ENCODE measurements at places on chromosomes 11 and 22.

DNA sequence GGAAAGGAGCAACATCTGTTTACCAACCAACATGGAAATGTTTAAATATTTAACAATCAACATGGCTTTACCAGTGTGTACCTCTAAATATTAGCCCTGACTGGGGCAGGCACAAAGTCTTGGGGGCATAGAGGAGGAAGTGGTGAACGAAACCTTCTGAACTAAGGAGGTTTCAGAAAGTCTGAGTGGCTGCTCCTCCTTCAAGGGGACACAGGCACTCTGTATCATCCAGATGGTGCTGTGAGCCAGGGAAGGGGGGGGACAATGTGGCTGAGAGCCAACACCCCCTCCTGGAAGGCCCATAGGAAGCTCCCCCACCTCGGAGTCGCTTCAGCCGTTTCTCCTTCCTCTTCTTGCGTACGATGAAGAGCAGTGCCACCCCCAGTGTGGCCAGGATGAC, 107.7 kb downstream of the CEP164 start:
- no peak for DNase-seq

DNA sequence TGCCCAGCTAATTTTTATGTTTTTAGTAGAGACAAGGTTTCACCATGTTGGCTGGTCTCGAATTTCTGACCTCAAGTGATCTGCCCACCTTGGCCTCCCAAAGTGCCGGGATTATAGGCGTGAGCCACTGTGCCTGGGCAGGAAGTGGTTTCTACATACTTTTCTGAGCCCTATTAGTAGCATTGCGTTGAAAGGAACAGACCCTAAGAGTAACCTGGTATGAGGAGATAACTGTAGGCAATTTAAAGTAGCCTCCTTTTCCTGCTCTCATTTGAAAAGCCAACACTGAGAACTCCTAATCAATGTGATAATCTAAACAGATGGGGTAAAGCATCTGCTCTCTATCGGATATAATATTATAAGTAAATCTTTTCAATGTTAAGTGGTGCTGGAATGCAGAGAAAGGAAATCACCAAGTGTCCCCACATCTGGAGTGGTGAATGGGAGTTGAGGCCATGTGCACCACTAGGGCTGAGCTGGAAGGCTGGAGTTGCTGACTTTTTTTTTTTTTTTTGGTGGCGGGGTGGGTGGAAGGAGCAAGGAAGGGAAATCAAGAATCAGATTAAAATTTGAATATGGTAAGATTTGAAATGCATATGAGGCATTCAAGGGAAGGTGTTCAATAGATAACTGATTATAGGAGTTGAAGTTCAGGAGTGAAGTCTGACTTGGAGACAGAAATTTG, 20.7 kb downstream of the PDHX start:
- no peak for DNase-seq

- DNase-seq: no peak
These were observed 4.9 kb downstream of the CLDN5 start for GRCh38 chr22:19519041-19519926.

DNA sequence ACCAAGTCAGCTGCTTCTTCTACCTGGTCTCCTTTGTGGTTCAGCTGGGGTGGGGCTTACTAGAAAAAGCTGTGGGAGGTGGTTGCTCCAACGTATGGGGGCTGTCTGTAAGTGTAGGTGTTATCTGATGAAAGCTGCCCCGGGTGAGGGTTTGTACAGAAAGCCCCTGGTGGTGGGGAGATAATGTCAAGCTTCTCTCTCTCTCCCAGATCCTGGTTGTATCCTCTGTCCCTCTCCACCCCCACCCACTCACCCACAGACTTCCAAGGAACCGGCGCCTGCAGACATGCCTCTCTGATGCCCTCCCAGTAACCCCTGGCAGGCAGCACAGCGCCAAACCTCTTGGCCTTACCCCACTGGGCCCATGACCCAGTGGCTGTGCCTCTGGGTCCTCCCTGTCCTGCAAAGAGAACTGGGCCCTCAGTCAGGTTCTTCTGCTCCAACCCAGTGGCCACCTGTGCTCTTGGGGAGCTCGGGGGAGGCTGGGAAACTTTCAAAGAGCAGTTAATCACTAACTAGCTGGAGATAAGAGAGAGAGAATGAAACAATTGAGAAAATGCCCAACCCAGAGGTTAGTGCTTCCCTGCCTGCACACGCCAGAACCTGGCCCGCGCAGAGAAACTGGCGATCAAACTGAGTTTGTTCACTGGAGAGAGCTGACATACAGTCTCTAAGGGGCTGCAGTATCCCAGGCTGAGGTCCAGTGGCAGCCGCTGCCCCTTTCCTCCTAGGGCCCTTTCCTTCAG, 20.4 kb upstream of the EHF start:
- DNase-seq: peak; percentile 86

GRCh38 chr11:99670067-99670676, 649.4 kb downstream of the CNTN5 start:
- DNase-seq: no peak

- no peak for DNase-seq
These were observed 787.6 kb downstream of the BRD1 start for GRCh38 chr22:49040111-49040510.

DNA sequence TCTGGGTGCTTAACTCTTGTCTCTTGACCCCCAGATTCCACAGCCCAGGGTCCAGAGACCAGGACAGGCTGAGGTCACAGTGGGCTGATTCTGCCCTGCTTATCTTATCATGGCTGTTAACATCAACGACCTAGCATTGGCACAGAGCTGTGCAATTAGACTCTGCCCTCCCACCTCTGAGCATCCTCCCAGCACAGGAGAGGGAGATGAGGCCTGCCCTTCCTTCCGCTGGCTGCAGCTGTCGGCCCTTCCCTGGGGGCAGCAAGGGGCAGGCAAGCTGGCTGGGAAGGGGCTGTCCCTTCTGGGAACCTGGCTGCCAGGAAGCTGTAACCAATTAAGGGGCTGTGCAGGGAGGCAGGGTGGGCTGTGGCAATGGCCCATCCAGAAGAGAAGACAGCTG, 22.5 kb downstream of the LRRC10B start:
- no peak for DNase-seq

GRCh38 chr11:45323601-45324249, 37.6 kb upstream of the SYT13 start:
- no peak for DNase-seq

DNA sequence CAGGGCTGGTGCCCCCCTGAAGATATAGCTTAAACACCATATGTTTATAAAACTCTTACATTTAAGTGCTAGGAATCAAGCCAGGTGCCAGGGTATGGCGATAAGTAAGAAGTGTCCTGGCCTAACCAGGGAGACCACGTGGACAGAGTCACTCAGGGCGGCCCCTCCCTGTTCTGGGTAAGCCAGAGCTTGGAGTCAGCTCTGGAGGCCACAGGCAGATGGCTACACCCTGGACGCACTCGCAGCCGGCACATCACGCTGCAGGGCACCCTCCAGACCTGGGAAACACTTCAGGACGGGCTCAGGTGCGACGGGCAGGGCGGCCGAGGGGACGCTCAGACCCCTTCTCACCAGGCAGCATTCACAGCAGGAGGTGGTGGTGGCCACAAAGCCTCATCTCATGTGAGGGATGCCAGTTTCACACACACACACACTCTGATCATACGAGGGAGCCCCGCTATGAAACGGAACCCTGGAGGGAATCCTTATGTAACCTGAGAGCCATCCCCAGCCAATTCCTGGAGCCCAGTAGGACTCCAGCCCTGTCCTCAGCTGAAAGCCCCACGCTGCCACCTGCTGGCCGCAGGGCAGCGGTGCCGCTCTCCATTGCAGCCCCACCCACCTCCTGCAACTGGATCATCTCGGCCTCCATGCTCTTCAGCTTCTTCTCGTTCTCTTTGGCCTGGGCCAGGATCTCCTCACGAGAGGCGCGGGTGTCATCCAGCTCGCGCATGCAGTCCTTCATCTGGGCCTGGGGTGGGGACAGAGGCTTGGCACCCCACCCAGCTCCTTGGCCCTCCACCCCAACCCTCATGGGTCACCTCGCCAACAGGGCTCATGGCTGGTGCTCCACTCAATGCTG, 33.4 kb downstream of the APOL1 start:
- DNase-seq: peak; percentile 51

- peak; percentile 13 for DNase-seq
These were observed 1.5 kb downstream of the MS4A8 start for GRCh38 chr11:60700689-60701468.

GRCh38 chr11:96875712-96876111, 485.9 kb downstream of the JRKL start:
- peak; percentile 14 for DNase-seq

- DNase-seq: no peak
These were observed 27.0 kb downstream of the SPATA19 start for GRCh38 chr11:133818302-133818701.

DNA sequence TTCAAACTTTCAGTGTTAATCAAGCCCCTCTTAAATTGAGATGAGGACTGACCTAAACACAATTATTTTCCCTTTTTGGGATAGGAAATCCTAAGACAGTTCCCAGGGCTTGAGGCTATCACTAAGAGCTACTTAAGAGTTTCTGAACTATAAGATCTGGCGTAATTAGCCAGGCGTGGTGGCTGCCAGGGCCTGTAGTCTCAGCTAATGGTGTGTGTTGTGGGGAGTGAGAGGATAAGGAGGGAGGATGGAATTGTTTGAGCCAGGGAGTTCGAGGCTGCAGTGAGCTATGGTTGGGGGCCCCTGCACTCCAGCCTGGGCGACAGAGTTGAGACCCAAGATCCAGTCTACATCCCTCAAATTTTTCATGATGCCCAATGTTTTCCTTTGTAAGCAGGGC, 23.5 kb upstream of the EXPH5 start:
- no peak for DNase-seq

GRCh38 chr11:1827095-1827813, 7.5 kb upstream of the SYT8 start:
- peak; percentile 96 for DNase-seq

GRCh38 chr22:37806409-37807333, 1.1 kb upstream of the GCAT start:
- peak; percentile 69 for DNase-seq

DNA sequence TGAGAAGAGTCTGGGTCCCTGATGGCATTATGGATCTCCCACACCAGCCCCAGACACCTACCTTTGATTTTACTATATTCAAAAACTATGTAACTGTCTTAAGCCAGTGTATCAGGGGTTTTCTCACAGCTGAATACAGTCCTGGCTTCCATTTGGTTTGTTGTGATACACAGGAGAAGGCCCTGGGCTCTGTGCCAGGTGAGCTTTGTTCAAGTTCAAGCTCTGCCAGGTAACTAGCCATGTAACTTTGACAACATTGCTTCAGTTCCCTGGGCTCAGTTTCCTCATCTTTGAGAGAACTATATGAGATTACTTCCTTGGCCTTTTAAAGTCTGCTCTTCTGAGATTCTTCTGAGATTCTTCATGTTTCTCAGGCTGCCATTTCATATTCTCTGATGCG, 327.5 kb upstream of the TENM4 start:
- no peak for DNase-seq

DNA sequence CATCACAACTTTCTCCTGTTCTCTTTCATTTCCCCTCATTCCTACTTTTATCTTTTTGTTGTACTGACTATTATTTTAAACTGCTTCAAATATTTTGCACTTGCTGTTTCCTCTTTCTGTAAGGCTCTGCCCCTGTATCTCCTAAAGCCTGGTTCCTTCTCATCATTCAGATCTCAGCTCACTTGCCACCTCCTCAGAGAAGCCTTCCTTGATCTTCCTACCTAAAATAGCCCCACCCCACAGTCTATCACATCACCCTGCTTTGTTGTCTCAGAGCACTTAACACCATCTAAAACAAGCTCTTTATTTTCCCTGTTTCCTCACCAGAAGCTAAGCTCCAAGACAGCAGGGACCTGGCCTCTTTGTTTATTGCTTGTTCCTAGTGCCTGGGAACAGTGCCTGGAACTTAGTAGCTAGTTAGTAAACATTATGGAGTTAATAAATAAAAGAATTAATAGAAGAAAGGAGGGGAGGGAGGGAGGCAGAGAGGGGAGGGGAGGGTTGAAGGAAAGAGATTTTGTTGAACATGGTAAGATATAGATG, 2.5 kb upstream of the STK33 start:
- no peak for DNase-seq

DNA sequence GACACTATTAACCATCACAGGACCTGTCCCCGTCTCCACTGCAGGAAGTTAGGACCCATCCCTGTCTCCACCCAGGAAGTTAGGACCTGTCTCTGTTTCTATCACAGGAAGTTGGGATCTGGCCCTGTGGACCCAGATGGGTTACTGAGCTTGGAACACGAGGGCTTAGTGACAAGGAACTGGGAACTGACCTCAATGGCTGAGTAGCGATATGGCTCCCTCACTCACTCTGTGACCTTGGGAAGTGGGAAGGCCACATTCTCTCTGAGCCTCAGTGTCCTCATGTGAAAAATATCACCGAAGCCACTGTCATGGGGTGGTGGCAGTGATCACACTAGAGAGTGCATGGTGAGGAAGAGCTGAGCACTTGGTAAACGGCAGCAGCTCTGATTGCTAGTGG, 59.4 kb downstream of the FBLN1 start:
- DNase-seq: no peak

DNA sequence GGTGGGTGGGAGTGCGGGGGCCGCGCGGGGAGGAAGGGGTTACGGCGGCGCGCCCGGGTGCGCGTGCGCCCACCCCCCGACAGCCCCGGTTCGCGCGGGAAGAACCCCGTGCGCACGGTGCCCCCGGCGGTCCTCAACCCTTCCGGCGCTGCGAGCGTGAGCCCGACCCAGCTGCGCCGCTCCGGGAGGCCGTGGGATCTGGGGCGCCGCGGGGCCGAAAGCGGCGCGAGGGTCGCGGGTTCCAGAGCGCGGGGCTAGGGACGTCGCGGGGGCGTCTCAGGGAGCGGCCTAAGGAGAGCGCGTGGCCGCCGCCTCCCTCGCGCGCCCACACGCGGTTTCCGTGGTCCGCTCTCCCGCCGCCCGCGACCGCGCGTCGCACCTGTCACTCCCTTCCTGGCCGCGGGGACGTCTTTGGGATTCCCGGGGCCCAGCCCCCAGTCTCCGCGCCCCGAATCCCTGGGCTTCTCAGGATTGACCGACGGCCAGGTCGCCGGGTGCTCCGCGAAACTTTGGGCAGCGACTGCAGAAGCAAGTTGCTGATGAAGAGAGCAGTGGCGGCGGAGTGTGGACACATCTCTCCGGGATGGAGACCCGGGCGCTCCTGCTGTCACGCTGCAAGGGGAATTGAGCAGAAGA, 582 bp downstream of the SREBF2 start:
- peak; percentile 28 for DNase-seq

Data from M059J (cell line).